Stimulated activated CD4-positive, alpha-beta T cell treated with anti-CD3 and anti-CD28 coated beads, Interleukin-15, amount 100 ng/mL, for 48 hours (primary cell): ENCODE measurements at places on chromosomes 4 and X.

DNA sequence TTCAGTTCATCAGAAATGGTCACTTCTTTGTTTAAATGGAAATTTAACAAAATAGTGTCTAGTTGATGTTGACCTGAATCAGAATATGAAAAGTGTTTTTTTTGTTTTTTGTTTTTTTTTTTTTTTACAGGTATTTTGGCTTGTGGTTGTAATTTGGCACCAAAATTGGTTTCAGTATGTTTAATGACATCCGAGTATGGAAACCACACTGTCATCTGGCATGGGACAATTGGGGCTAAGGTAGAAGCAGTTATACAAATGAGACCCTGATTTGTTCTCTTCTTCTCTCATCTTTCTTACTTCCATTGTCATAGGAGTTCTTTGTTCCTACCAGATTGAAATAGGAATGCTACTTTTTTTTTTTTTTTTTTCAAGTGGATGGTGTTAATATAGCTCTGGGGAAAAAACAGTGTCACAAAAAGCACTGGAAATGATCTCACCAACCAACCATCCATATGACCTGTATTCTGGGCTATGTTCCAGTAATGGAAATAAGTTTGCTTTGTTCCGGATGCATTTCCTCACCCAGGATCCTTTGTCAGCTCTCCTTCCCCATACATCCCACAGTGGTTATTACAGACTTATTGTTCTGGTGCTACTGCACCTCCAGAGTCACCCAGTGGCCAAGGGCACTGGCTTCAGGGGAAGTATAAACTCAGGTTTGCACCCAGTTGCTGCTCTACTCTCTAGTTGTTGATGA is 95.8 kb downstream of the ATXN3L start:
- no peak for DNase-seq

GRCh38 chr4:153564630-153565525 is 98.7 kb downstream of the TMEM131L start:
- no peak for DNase-seq

GRCh38 chr4:51895158-51895557 is 52.2 kb downstream of the DCUN1D4 start:
- DNase-seq, result no peak

DNA sequence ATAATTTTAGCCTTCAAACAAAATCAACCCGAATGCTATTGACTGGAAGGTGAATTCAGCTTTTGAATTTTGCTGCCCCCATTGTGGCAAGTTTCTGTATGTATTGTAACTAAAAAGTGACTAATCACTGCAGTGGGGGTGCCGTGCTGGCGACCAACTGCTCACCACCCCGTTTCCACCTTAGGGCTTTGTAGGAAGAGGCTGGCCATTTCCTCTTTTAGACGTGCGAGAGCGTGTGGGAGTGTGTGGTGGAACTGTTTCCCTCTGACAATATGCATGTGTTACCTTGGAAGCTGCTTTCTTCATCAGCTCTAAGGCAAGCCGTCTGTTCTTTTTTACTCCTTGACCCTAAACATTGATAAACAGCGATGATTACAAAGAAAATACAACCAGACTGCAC is 78.8 kb downstream of the SEL1L3 start:
- no peak for DNase-seq
